GM18507 (cell line): ENCODE measurements at places on chromosomes 6 and 20.
A peak's percentile ranks its signal among the peaks of the same experiment; 100 is the strongest.

DNA sequence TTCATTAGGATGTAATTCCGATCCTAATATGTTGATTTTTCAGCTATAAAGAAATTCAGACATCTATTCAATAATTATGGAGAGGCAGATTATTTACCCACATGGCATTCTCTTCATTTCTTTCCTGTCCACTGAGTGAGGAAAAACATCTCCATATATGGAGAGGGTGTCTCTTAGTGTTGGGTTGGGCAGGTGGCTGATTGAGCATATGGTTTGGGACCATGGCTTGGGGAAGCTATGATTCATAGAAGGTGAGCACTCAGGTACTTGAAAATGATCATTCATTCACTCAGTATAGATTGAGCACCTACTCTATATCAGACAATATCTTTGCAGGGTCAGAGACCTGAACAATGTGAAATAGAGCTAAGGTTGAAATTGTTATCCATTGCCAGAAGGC, 41.3 kb upstream of the IL20RA start:
- DNase-seq, result no peak

- no peak for DNase-seq
Measured at GRCh38 chr6:132070356-132070755, 119.2 kb upstream of the CCN2 start.

GRCh38 chr6:30847421-30847970, 36.8 kb upstream of the DDR1 start:
- no peak for DNase-seq

GRCh38 chr6:17610835-17611234, 10.7 kb downstream of the FAM8A1 start:
- DNase-seq, result no peak

DNA sequence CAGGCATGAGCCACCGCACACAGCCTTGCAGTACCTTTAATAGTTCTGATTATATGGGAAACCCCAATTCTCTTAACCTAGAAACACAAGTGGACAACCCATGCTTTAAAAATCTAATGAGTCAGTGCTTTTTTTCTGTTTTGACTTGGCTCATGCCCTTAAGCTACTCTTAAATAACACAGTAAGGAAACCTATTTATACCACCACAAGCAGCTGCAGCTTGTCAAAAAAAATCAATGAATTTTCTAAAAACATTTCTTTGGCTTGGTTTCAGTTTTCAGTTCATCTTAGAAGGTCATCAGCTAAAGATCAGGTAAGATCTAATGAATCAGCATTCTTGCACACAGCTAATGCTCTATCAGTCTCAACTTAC, 124.1 kb upstream of the DST start:
- peak; percentile 28 for DNase-seq

DNA sequence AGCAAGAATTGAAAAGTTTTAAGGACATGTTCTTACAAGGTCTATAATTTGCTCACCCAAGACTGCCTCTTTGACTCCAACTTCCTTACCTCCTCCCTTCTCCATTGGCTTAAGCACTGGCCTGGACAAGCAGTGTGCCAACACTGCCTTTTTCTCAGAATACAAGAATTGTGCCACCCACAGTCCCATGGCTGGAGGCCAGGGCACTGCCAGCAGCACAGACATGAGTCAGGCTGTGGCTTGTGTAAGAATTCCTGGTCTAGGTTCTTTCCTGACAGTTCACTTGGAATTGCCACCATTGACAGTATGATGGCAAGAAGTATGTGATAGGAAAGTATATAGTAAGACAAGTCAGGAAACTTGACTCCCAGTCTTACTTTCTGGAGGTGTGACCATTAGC, 202.7 kb upstream of the MARCKS start:
- DNase-seq, result no peak

DNA sequence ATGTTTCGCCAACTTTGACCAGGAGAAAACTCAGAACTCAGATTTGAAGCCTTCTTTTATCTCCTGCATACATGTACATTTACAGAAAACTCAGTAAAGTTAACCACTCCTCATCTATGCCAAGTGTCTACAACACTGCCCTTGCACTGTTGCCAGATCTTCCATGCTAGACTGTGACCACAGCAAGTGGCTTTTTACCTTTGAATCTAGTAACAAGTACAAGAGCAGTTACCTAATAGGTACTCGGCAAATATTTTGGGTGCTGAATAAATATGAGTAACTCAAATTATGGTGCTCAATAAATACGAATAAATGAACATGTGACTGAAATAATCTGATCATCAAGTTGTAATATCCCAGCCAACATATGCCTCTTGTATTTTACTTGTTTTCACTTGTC, 184.9 kb downstream of the EYA4 start:
- DNase-seq, result no peak

DNA sequence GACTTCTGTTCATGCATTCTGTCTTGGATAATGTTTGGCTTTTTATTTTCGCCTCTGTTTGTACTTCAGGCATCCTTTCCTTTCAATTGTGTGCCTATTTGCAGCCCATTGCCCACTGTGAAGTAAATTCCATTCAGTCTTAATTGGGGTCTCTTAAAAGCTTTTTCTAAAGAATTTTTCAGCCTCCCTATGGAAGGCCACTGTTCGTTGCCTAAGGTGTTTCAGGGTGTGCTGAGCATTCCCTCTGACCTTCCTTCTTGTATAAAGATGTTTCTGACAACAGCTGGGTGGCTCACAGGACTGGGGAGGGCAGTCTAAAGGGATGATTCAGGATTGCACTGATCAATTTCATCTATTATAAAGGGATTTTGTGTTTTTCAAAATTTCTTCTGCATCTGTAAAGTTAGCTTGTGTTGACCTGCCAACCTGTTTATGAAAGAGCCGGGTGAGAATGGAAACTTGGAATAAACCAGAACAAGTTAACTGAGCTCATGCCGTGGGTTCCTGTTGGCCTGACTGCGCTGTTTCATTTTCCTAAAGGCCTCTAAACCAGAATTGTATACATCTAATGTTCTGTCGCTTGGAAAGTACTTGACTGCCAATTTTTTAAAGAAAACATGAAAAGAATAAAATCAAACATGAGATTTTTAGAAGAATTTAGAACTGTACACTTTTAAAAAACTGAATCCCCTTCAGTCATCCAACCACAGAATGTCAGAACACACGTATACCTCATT, 14.3 kb downstream of the PHACTR2 start:
- no peak for DNase-seq

- DNase-seq, result no peak
Measured at GRCh38 chr6:41232667-41233066, 4.5 kb downstream of the TREML4 start.

GRCh38 chr20:50085481-50086365, 27.2 kb downstream of the UBE2V1 start:
- peak; percentile 42 for DNase-seq

- no peak for DNase-seq
Measured at GRCh38 chr6:87742106-87742505, 40.1 kb upstream of the AKIRIN2 start.

DNA sequence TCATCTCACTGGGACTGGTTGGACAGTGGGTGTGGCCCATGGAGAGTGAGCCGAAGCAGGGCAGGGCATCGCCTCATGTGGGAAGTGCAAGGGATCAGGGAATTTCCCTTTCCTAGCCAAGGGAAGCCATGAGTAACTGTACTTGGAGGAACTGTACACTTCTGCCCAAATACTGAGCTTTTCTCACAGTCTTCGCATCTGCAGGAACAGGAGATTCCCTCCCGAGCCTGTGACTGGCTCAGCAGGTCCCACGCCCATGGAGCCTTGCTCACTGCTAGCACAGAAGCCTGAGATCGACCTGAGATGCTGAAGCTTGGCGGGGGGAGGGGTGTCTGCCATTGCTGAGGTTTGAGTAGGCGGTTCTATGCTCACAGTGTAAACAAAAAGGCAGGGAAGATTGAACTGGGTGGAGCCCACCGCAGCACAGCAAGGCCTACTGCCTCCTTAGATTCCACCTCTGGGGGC, 10.4 kb upstream of the CALHM5 start:
- no peak for DNase-seq

GRCh38 chr6:27209659-27210269, 37.7 kb upstream of the PRSS16 start:
- DNase-seq, result no peak

GRCh38 chr6:70844301-70844700, 112.6 kb downstream of the B3GAT2 start:
- DNase-seq, result no peak

GRCh38 chr20:44460795-44461141, 14.9 kb upstream of the TTPAL start:
- DNase-seq, result no peak

- DNase-seq, result no peak
Measured at GRCh38 chr6:40535110-40535818, 51.9 kb downstream of the LRFN2 start.

- DNase-seq, result no peak
Measured at GRCh38 chr20:14845199-14846160, 508.1 kb upstream of the FLRT3 start.

- DNase-seq, result no peak
Measured at GRCh38 chr6:33490198-33490597, 35.8 kb downstream of the ZBTB9 start.

GRCh38 chr6:6882592-6882991, 225.2 kb upstream of the RREB1 start:
- DNase-seq, result no peak

- DNase-seq, result no peak
Measured at GRCh38 chr20:1164871-1165270, 19.9 kb downstream of the TMEM74B start.

DNA sequence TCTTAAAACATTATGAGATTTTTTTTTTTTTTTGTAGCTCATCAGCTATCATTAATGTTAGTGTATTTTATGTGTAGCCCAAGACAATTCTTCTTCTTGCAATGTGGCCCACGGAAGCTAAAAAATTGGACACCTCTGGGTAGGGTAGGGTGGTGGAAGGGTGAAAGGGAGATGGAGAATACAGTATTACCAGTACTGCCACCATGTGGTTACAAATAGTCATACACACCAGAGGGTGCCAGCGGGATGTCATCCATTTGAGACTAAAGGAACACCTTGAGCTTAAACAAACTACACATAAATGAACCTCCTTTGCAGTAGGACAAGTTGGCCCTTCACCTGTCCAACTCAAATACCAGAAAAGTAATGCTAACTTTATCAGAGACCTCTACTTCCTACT, 601.9 kb downstream of the HTR1B start:
- DNase-seq, result no peak

- DNase-seq, result no peak
Measured at GRCh38 chr6:53896196-53896595, 101.4 kb downstream of the LRRC1 start.

- no peak for DNase-seq
Measured at GRCh38 chr20:45096781-45097180, 4.1 kb downstream of the KCNS1 start.

- no peak for DNase-seq
Measured at GRCh38 chr20:1905693-1906092, 10.5 kb downstream of the SIRPA start.

- no peak for DNase-seq
Measured at GRCh38 chr6:41634657-41635056, 3.6 kb upstream of the MDFI start.

DNA sequence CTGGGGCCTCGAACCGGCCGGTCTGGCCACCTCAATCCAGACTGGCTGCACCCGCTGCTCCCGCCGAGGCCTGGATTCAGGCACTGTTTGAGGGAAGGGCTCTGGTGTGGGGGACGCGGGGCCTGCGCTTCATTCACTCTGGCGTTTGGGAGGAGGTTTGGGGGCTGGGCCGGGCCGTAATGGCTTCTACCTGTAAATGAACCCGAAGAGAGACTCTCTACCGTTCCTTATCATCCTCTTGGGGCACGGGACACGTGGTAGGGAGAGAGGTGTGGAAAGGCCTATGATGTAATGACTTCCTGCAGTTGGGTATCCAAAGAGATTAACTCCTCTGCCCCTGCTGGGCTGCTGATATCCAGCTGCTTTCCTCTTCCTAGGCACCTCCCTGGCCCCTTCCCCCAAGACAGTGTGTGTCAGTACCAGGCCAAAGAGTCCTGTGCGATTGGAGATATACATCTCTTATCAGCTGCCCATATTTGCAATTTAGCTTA, 1.8 kb downstream of the FOXO3 start:
- no peak for DNase-seq

- no peak for DNase-seq
Measured at GRCh38 chr6:53309059-53309900, 39.5 kb downstream of the ELOVL5 start.

DNA sequence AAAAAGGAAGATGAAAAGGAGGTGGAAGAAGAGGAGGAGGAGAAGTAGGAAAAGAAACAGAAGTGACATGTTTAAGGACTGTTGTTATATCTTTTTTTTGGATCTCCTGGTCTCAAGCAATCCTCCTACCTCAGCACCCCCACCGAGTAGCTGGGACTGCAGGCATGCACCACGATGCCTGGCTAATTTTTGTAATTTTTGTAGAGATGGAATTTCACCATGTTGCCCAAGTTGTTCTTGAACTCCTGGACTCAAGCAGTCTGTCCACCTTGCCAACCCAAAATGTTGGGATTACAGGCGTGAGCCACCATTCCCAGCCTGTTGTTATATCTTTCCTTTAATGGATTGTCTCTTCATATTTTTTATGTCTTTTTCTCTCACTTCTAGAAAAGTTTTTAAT, 19.5 kb upstream of the BCLAF1 start:
- DNase-seq, result no peak

DNA sequence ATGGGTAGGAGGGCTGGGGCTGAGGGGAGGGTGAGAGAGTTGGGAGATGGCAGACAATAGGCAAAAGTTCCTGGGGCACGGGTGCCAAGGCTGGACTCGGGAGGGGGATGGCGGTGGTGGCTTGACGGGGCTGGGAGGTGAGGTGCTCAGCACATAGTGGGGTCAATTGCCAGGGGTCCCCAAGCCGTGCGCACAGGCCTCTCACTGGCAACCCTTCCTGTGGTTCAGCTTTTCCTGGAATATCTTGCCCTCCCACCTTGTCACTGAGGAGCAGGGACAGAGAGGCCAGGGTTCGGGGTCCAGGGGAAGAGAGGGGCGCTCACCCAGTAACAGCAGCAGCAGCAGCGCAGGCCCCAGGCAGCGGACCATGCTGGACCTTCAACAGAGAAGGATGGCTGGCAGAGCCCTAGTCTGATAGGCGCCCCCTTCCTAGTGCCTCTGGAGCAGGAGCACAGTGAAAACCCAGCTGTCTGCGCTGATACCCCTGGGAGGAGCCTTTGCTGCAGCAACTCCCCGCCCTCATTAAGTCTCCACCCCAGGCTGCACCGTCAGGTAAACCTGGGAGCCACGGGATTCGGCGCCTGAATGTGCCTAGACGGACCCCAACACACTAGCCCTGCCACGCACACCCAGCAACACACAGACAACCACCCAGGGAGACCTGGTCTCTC, at the start of gene GFRA4:
GFRA4 (minus strand) TSS at position 369 of the 671 bp plus-strand sequence; CDS start at position 369, 0 bp downstream.
- no peak for DNase-seq

DNA sequence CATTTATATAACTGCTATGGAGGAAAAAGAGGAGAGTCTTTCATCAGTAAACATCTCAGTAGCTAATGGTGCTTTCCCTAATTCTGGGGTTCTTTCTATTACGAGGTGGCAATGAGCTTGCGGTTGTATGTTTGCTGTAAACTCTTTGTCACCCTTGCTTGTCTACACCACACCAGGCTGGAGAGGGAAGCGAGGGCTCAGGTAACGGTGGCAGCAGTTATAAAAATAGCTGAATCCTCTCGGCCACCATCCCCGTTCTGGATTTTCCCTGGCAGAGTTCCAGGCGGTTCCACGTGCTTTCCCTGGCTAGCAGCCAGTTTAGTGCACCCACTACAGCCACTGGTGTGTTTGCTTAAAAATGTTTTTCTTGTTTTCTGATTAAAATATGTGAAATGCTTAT, 39.0 kb downstream of the MAS1 start:
- DNase-seq, result no peak

- DNase-seq, result no peak
Measured at GRCh38 chr20:37357481-37358365, 11.8 kb downstream of the SRC start.

GRCh38 chr6:113953346-113953745, 17.6 kb downstream of the HDAC2 start:
- no peak for DNase-seq
